GM10248 (cell line): ENCODE measurements at places on chromosomes 2 and 18.
A peak's percentile ranks its signal among the peaks of the same experiment; 100 is the strongest.

DNA sequence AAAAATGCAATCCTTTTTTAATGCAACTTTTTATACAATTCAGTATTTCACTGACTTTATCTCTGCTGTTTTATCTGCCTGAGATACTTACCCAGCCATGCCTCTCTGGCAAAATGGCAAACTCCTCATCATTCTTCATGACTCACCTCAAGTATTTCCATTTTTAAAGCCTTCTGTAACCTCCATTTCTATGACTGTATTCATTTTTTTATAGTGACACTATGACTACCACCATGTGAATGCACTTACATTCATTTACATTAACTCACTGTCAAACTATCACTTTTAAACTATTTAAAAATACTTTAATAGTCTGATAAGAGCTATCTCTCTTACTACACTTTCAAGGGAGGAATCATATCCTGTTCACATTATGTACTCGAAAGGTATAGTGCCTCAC lies 99.4 kb upstream of the SCN7A start:
- DNase-seq = no peak

DNA sequence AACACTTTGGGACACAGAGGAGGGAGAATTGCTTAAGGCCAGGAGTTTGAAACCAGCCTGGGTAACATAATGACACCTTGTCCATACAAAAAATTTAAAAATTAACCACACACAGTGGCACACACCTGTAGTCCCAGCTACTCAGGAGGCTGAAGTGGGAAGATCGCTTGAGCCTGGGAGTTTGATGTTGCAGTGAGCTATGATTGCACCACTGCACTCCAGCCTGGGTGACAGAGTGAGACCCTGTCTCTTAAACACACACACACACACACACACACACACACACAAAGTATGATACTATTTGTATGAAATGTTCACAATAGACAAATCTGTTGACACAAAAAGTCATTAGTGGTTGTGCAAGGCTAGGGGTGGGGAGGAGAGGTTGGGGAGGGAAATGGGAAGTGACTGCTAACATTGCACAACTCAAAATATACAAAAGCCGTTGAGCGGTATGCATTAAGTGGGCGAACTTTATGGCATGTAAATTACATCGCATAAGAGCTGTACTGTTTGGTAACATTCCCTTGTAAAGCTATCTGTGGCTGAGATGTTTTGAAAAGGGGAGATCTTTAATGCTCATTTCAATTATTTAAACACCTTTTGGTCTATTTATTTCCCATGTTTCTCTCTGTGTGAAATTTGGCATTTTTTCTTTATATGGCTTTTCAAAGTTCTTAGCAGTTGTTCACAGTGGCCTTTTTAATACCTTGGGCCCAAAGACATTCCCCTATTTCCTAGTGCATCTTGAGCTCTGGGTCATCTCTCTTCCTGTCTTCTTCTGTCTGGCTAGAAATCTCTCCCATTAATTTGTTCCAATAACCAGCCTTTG lies 58.9 kb upstream of the ZNF516 start:
- no peak for DNase-seq

DNA sequence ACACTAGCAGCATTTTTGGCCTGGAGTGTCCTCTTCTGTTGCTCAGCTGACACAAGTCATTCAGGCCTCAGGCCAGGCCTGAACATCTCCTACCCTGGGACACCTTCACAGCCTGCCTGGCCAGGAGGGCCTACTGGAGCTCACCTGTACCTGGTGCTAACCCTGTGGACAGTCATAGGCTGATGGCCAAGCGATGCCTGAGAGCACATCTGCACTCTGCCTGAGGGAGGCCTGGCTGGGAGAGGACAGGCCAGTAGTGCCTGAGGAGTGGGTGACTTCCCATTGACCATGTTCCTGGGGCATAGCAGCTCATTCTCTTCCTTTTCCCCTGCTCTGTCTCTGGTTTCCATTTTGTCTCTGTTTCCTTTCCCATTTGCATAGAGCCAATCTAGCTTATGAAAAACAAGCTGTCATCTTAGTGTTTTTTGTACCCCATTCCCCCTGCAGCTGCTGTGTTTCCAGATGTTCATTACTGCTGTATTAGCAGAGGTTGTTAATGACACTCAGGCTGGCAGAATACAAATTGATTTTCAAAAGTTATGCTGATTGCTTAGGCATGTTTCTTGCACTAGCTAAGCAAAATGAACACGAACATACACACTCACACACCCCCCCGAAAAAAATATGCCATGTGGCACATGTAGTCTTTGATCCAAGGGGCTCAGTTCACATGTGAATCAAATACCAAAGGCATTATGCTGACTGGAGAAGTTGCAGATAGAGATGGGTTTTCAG lies 149.7 kb upstream of the HS6ST1 start:
- no peak for DNase-seq

- DNase-seq = no peak
Observed at GRCh38 chr2:126963390-126963789, 64.7 kb downstream of the TEX51 start.

- no peak for DNase-seq
Observed at GRCh38 chr2:127134235-127134634, 27.3 kb upstream of the BIN1 start.

GRCh38 chr18:7803956-7804469 lies 236.9 kb downstream of the PTPRM start:
- DNase-seq = no peak

- no peak for DNase-seq
Observed at GRCh38 chr18:35620765-35621164, 39.2 kb downstream of the GALNT1 start.

- DNase-seq = no peak
Observed at GRCh38 chr2:215698566-215698965, 262.7 kb upstream of the FN1 start.

GRCh38 chr18:31204833-31205232 lies 42.2 kb upstream of the DSC1 start:
- DNase-seq = no peak

GRCh38 chr2:175353275-175353674 lies 171.8 kb upstream of the ATP5MC3 start:
- DNase-seq = no peak

GRCh38 chr2:118222273-118222594 lies 134.0 kb downstream of the INSIG2 start:
- DNase-seq = no peak

GRCh38 chr2:155442088-155442487 lies 743.6 kb downstream of the KCNJ3 start:
- no peak for DNase-seq

DNA sequence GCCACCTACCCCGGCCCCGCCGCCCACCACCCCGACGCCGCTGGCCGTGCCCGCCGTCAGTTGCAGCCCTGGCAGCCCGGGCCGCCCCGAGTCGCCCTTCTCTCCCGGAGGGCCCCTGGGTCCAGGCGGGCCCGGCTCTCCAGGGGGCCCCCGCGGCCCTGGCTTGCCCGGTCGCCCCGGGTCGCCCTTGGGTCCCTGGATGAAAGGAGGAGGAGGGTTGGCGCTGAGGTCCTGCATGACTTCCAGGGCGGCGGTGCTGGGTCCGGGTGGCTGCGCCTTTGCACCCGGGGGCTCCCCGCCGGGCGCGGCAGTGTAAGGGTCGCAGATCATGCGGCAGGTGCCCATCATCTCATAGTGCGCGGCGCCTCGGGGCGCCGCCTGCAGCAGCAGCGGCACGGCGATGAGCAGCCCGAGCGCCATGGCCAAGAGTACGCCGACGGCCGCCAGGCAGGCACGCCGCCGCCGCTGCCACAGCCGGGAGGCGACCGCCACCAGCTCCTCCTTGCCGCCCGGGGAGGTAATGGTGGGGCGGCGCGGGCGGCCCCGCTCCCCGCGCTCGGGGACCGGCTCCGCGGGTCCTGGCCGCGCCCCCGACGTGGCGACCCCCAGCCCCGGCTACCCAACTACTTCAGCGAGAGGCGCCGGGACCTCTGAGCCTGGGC lies 570 bp downstream of the C1QL2 start:
- no peak for DNase-seq

- DNase-seq = no peak
Observed at GRCh38 chr18:22831441-22831904, 101.7 kb upstream of the RBBP8 start.

GRCh38 chr18:7754725-7755181 lies 187.6 kb downstream of the PTPRM start:
- DNase-seq = no peak

DNA sequence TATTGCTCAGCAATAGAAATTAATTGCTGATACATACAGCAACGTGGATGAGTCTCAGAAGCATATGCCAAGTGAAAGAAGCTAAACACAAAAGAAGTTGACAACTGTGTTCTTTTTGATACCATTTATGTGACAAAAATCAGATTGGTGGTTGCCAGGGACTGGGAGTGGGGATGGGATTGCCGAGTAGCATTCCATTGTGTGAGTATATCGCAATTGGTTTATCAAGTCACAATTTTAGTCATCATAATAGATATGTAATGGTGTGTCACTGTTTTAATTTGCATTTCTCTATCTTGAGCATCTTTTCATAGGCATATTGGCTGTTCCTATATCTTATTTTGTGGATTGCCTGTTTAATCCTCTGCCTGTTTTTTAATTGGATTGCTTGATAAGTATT lies 20.9 kb downstream of the STRADB start:
- no peak for DNase-seq

- DNase-seq = no peak
Observed at GRCh38 chr2:124534028-124534427, 508.9 kb downstream of the CNTNAP5 start.

- DNase-seq = no peak
Observed at GRCh38 chr18:6741232-6741663, 11.7 kb downstream of the ARHGAP28 start.

- no peak for DNase-seq
Observed at GRCh38 chr2:1619556-1619955, 124.8 kb downstream of the PXDN start.

DNA sequence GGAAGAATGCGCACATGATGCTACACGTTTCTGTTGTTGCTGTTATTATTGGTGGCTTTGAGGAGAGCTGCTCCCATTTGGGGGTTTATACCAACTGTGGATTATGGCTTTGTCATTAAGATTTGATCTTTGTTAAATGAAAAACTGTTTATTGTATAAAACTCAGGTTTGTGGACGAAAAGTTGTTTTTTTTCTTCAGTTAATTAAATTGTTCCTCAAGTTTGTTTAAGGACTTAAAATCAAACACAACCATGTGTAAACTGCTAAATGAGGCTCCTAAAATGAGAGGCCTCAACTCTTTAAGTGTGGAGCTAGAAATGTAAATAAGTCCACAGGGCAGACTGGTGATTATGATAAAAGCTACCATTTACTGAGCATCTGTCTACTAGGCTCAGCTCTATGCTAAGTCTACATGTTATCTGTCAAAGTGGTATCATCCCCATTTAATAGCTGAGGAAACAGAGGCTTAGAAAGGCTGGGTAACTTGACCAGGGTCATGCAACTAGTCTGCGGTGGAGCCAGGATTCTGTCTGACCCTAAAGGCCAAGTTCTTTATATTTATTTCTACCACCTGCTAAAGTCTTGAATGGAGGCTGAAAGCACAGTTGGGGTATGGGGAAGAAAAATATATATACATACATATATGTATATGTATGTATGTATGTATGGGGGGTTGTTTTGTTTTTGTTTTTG lies 4.1 kb downstream of the MYCN start:
- no peak for DNase-seq

- DNase-seq = no peak
Observed at GRCh38 chr2:221254299-221254698, 317.8 kb downstream of the EPHA4 start.

GRCh38 chr2:127576433-127577207 lies 41.1 kb downstream of the MYO7B start:
- no peak for DNase-seq

DNA sequence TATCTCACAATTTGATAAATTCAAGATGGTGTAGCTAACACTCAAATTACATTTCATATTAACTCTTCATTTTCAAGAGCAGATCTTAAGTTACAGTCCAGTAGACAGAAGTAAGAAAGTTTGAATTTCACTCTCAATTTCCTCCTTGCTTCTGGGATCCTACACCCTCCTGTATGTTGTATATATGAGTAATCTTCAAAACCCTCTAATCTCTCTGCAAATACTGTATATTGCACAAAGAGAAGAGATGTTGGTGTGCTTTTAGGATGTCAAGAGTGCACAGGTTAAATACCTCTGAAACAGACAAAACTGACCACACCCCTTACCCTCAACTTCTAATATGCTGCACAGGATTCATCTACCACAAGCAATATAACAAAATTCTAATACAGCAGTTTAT lies 6.7 kb downstream of the CHST9 start:
- no peak for DNase-seq

DNA sequence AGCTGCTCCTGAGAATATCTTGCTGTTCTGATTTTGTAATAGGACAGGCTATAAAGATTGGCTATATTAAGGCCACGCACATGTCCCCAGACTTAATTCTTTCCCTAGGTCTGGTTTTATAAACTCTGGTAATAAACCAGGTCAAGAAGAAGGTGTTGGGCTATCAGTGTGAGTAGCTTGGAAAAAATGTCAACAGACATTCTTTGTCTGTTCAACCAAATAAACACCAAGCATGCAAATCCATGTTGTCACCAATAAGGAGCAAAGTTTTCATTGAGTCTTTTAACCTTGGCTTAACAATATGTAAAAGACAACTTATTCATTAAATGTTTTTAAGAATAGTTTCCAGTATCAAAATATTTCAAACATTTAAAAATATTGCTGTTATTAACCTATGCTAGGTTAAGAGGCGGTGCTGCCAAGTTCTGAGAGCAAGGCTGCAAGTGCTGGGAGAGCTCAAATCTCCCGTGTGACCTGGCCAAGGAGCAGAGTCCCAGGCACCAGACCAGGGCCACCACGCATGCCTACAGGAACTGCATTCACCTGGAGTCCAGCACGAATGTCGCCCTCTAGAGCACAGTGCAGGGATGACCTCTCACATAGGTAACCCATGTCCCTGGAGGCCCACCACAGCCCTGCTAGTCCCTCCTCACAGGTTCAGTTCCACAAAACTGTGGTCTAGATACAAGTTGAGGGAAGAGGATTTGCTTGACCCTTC lies 120.5 kb upstream of the POU3F3 start:
- DNase-seq = no peak

- no peak for DNase-seq
Observed at GRCh38 chr2:27347641-27348040, 8.9 kb downstream of the GTF3C2 start.

DNA sequence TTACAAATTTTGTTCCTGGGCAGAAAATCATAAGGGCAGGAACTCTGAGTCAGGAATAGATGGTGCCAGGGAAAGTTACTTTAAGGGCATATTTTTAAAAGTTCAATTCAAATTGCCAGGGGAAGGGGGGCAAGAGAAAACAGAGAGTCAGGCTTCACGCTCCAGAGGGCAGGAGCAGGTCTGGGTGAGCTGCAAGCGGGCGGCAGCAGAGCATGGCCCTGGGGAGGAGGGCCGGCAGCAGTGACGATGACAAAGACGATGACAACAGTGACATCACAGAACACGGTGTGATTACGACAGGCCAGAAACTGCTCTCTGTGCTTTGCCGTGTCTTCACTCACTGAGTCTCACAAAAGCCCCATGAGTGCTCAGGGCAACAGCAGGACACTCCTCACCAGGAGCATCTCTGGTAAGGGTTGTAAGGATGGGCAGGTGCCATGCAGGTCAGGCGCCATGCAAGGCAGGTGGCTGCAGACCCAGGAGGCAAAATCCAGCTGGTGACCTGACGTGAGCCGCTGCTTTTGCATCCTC lies 23.3 kb downstream of the CHST10 start:
- peak; percentile 77 for DNase-seq

GRCh38 chr2:107462181-107462580 lies 364.5 kb upstream of the RGPD4 start:
- no peak for DNase-seq
